ENCODE measurements at places on chromosomes 4 and X. TPM values are rescaled to one million over a fixed set of nuclear protein-coding genes. Genes with fewer than 3 reads are reported as not detected.

NIPAL1 gene
- total RNA-seq: 1.7 TPM

SYTL4 gene
- total RNA-seq: not detected

DNA sequence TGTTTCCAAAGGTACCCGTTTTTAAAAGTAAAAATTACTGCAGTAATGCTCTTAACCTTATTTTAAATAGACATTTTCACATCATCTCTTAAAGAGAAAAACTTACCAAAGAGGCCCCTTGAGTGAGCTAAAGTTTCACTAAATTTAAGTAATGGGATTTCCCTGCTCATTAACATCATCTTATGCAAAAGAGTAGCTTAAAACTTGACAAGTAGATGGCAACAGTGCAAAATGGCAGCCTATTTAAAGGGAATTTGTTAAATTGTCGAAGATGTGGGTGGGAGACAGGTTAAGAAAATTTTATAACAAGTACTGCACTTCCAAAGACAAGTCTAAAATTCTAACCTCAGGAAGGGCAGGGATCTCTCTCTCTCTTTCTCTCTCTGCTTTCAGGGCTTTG lies 271.7 kb upstream of the LDB2 start:
- peaks cover 20% of the 10 kb centered on the region for H3K27me3 ChIP-seq
- DNase-seq: no peak
- no peaks in the 10 kb centered on the region for H3K36me3 ChIP-seq
- no peak overlapping the region for H3K27ac ChIP-seq
- H3K4me1 ChIP-seq: no peaks in the 10 kb centered on the region

FGFRL1 gene
- 15.9 TPM for total RNA-seq

GLOD5 gene
- total RNA-seq: not detected

- peaks cover 14% of the 10 kb centered on the region for H3K27me3 ChIP-seq
- H3K27ac ChIP-seq: no peak overlapping the region
- no peak overlapping the region for H3K4me3 ChIP-seq
- no peaks in the 10 kb centered on the region for H3K4me1 ChIP-seq
- H3K36me3 ChIP-seq: no peaks in the 10 kb centered on the region
These were observed 41.5 kb downstream of the ACE2 start for GRCh38 chrX:15559227-15559626.

DNA sequence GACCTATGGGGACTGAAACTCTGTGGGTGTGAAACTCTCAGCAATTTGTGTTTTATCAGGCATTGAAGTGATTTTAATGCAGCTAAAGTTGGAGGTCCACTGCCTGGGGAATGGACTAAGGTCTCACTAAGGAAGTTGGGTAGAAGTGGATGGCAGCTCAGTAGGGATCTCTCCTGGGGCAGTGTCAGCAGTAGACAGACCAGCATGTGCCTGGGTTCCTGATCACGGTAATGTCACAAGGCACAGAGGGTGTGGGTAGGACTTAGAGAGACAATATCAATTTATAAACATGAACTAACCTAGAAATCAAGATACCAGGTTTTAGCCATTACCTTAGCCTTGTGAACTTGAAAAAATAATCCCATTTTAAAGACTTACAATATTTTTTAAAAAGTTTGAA lies 380.3 kb upstream of the LCORL start:
- no peak overlapping the region for H3K27ac ChIP-seq
- H3K4me3 ChIP-seq: no peak overlapping the region
- no peak for DNase-seq

PCSK1N gene
- 2.8 TPM for total RNA-seq

IL2RG gene
- total RNA-seq: 290 TPM

XK gene
- not detected for total RNA-seq

- H3K36me3 ChIP-seq: no peaks in the 10 kb centered on the region
- no peak for DNase-seq
- H3K4me1 ChIP-seq: no peaks in the 10 kb centered on the region
- no peak overlapping the region for H3K27ac ChIP-seq
- peaks cover 24% of the 10 kb centered on the region for H3K27me3 ChIP-seq
These were observed 8.1 kb downstream of the ENPEP start for GRCh38 chr4:110484029-110484428.

DNA sequence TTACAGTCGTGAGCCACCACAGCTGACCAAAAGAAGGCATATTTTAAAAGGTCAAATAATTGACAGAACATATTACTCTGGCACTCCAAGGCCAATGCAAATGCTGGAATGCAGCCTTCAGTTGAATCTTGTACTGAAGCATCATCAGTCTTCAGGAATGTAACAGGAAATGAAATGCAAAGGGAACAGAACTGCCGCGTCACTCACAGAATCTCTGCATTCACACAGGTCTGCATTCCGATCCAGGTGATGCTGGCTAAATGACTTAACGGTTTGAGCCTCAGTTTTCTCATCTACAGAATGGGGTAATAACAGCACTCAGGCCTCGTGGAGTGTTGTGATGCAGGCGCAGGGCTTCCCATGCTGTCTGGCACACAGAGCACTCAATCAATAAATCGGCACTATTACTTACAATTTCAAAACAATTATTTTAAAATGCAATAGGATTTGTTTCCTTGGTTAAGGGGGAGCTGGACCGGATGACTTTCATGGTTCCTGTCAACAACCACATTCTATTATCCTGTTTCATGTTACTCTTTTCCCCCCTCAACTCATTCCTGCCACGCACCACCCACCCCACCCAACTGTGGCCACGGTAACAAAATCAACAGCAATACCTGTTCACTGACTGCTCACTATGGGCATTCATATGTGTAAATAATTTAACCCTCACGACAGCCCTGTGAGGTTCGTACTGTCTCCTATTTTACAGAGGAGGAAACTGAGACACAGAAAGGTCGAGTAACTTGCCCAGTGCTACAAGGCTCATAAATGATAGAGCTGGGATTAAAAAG lies 32.4 kb downstream of the IGFBP7 start:
- peaks cover 29% of the 10 kb centered on the region for H3K27me3 ChIP-seq
- no peak overlapping the region for H3K4me3 ChIP-seq
- H3K36me3 ChIP-seq: no peaks in the 10 kb centered on the region
- DNase-seq: no peak
- H3K27ac ChIP-seq: no peak overlapping the region

GRCh38 chr4:112889619-112890527 lies 159.6 kb upstream of the ANK2 start:
- no peak for DNase-seq
- no peaks in the 10 kb centered on the region for H3K4me1 ChIP-seq
- no peaks in the 10 kb centered on the region for H3K36me3 ChIP-seq
- H3K4me3 ChIP-seq: no peak overlapping the region
- H3K27me3 ChIP-seq: no peaks in the 10 kb centered on the region

DNA sequence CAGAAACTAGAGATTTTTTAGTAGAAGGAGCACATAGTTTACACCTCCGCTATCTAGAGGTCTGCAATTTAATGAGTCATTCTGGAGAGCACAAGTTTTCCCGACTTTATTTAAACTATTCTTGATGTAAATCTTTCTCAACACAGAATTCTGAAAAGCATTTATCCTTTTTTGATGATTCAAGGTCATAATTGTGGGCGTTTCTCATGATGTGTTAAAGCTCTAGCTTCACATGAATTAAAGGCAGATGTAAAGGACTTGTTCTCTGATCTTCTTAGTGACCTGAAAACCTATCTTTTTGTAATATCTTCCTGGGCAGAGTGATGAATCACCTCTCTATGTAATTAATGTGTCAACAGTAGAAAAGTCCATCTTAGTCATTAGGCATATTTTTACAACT lies 128.8 kb downstream of the COMMD8 start:
- no peak overlapping the region for H3K4me3 ChIP-seq
- no peaks in the 10 kb centered on the region for H3K36me3 ChIP-seq
- DNase-seq: no peak
- H3K27me3 ChIP-seq: peaks cover 13% of the 10 kb centered on the region
- H3K4me1 ChIP-seq: no peaks in the 10 kb centered on the region

DNA sequence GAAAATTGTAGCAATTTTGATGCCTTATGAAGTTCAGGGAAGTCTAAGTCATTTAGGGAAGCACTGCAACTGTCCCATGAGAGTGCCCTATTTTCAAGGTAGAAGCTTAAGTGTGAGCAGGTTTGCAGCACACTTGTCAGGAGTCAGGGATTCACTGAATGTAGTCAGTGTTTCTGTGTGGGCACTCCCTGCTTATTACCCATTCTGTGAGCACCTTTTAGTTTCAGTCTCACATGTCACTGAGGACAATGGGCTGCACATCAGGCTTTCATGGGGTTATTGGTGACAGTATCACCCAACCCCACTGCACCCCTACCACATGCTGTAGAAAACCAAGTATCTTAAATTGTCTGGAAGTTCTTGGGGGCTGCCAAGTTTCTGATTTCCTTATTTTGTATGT lies 2.9 kb upstream of the CCNG2 start:
- no peak overlapping the region for H3K4me3 ChIP-seq
- H3K36me3 ChIP-seq: peaks cover 3% of the 10 kb centered on the region
- H3K27me3 ChIP-seq: no peaks in the 10 kb centered on the region
- no peak for DNase-seq
- peaks cover 18% of the 10 kb centered on the region for H3K4me1 ChIP-seq

CHRDL1 gene
- not detected for total RNA-seq

DNA sequence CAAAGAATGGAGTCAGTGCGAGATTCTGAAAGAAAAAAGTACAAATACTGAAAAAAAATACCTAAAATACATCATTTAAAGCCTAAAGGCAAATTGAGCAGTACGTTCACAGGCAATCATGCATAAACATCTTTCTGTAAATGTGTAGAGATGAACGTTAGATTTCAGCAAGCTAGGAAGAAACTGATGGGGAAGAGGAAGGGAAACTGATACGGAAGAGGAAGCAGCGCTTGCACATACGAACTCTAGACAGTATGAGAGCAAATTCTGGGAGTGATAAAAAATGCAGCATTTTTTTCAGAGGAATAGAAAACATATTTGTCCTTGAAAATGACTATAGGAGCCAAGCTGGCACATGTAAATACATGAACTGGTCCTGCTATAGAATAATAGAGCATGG lies 9.4 kb downstream of the ANKRD50 start:
- no peaks in the 10 kb centered on the region for H3K4me1 ChIP-seq
- no peak for DNase-seq
- no peak overlapping the region for H3K4me3 ChIP-seq

GRCh38 chrX:39551762-39552161 lies 546.0 kb downstream of the BCOR start:
- DNase-seq: no peak
- H3K36me3 ChIP-seq: peaks cover 4% of the 10 kb centered on the region
- no peak overlapping the region for H3K4me3 ChIP-seq
- peaks cover 11% of the 10 kb centered on the region for H3K27me3 ChIP-seq

DNA sequence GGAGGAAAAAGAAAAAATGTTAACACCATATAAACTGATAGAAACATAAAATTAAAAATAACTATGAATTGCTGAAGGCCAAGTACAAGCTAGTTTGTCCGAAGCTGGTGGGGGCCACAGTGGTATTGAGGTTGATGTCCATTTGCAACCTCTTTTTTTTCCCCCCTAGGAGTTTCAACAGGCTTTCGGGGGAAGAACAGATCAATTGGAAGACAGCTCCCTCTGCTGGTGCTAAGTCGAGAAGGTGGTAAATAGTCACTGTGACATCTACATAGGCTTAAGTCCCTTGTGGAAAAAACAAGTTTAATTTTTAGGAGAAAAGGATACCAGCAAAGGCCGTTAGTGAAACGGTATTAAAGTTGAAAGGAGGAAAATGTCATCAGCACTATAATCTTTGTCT lies 115.7 kb upstream of the ZXDA start:
- DNase-seq: peak; percentile 27
- peaks cover 15% of the 10 kb centered on the region for H3K27me3 ChIP-seq
- no peaks in the 10 kb centered on the region for H3K36me3 ChIP-seq

GRCh38 chr4:141860974-141861373 lies 224.6 kb downstream of the IL15 start:
- DNase-seq: no peak
- H3K27me3 ChIP-seq: no peaks in the 10 kb centered on the region
- no peak overlapping the region for H3K27ac ChIP-seq
- peaks cover 2% of the 10 kb centered on the region for H3K36me3 ChIP-seq
- H3K4me3 ChIP-seq: no peak overlapping the region

- H3K36me3 ChIP-seq: peaks cover 2% of the 10 kb centered on the region
- DNase-seq: no peak
- no peak overlapping the region for H3K27ac ChIP-seq
- no peaks in the 10 kb centered on the region for H3K4me1 ChIP-seq
- H3K4me3 ChIP-seq: no peak overlapping the region
These were observed 93.1 kb downstream of the STK32B start for GRCh38 chr4:5144384-5144783.

DNA sequence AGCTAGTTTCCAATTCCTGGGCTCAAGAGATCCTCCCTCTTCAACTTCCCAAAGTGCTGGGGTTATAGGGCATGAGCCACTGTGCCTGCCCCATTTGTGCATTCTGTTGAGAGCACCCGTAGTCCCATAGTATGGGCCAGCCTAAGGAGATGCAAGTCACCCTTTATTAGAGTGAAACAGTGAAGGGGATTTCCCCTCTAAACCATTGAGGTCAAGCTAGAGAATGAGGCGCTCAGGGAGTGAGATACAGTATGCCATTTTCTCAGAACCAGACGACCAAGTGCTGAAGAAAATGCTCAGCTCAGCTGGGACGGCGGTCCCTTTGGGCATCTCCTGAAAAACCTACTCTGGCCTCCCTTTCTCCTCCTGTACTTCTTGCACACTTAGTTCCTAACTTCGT lies 18.7 kb downstream of the RNF4 start:
- H3K4me1 ChIP-seq: peaks cover 73% of the 10 kb centered on the region
- H3K4me3 ChIP-seq: peak overlapping the region; percentile 17
- H3K27ac ChIP-seq: peak overlapping the region; percentile 76
- no peaks in the 10 kb centered on the region for H3K27me3 ChIP-seq
- H3K36me3 ChIP-seq: peaks cover 5% of the 10 kb centered on the region

BTK gene
- total RNA-seq: 1.9 TPM

HAND2 gene
- not detected for total RNA-seq

Data from activated T-cell treated with anti-CD3 and anti-CD28 coated beads, Interleukin-2, amount 50 U/mL, for 72 hours (primary cell).